Stimulated activated CD4-positive, alpha-beta T cell treated with anti-CD3 and anti-CD28 coated beads, Interleukin-2, amount 100 ng/mL, for 24 hours (primary cell): ENCODE measurements at places on chromosomes 3 and 15.

DNA sequence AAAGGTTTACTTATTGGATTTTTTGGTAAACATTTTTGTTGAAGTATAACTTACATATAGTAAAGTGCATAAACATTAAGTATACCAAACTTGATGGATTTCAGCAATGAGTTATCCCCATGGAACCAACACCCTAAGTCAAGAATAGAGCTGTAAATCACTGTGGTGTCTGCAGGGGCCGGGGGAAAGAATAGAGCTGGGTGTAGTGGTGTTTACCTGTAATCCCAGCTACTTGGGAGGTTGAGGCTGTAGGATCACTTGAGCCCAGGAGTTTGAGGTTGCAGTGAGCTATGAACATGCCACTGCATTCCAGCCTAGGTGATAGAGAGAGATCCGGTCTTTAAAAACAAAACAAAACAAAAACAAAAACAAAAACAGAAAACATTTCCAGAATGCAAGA is 13.3 kb upstream of the FEM1B start:
- DNase-seq, result no peak

DNA sequence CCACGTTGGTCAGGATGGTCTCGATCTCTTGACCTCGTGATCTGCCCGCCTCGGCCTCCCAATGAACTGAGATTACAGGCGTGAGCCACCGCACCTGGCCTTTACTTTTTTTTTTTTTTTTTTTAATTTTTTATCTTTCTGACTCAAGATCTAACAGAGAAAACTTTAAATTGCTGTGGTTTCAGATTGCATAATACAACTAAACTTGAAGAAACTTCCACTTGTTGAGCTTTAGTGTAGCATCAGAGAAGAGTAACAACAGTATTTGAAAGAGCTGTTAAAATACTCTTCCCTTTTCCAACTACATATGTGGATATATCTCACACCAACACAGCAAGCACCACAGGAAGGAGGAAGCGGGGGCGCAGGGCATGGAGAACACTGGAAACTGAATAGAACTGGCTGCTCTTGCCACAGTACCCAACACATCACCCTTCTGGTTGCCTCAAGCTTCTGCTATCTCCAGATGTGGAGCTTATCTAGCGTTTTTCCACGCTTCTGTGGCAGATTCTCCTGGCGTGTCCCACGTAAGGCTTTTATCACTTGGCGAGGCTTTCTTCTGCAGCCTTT is 45.4 kb downstream of the MAP6D1 start:
- DNase-seq, result no peak

DNA sequence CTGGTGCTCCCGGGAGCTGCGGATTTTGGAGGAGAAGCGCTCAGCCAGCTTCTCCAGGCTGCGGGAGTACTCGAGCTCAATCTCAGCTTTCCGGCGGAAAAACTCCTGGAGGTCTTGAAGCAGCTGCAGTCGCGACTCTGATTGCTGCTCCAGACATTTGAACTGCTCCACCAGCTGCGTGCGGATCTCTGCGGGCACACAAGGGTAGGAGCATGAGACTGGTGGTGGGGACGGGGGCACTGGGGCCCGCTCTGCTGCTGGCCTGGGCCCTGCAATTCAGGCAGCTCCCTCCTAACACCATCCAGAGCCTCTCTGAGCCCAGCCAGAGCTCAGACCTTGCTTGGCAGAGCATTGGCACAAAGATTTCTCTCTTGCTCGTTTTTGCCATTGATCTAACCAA is 124.7 kb downstream of the SRGAP3 start:
- DNase-seq, result no peak

DNA sequence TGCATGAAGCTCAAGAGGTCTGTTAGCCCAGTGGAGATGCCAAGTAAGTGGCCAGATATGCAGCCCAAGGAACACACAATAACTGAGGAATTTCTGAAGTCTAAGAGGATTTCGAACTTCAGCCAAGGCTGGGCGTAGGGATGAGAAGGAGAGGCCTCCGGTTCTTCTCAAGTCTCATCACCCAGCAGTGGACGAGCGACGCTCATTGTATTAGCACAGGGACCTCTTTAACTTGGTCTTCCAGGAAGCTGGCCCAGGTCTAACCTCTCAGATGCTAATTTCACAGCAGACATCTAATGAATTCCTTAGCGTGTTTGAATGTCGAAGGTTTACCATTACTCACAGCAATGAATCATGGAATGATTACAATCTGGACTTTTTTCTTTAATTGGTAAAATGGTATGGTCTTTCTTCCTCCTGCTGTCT is 85.0 kb downstream of the HES1 start:
- no peak for DNase-seq

DNA sequence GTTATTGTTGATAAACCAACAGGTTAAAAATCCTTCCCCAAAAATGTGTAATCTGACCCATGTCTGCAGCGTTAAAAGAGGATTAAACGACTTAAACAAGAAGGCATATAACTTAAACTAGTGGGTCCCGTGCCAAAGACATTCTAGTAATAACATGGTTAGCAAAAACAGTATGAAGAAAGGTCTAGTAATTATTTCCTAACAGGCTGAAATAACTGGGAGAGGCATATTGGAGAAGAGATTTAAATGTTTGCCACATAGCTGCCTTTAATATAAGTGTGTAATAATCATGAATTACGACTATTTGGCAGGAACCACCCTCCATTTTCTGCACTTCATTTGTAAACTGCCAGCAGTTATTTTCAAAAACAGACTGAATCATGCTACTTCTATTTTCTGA is 67.7 kb upstream of the CSPG5 start:
- DNase-seq, result no peak

GRCh38 chr3:56737006-56737405 is 53.9 kb upstream of the TASOR start:
- DNase-seq, result no peak

- DNase-seq, result no peak
Observed at GRCh38 chr3:35677797-35678196, 38.5 kb downstream of the ARPP21 start.

GRCh38 chr3:99774467-99774866 is 43.2 kb upstream of the CMSS1 start:
- no peak for DNase-seq

- DNase-seq, result no peak
Observed at GRCh38 chr3:46576-46975, 150.0 kb upstream of the CHL1 start.

DNA sequence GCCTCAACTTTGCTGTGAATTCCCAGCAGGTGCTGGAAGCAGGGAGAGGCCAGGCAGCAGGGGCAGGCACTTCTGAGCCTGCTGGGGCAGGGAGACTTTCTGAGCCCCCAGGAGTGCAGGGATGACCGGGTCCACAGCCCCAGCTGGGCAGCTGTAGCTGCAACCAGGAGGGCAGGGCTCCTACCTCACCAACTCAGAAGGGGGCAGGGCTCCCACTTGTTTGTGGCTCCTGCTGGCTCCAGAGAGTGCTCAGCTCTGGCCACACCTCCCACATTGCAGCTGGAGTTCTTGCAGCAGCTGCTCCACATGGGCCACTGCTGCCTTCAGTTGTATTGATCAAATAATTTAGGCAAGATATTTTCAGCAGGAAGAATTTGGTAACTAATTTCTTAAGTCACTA is 812.3 kb downstream of the NSUN3 start:
- DNase-seq, result no peak

GRCh38 chr3:5732081-5732480 is 544.6 kb downstream of the EDEM1 start:
- no peak for DNase-seq

- no peak for DNase-seq
Observed at GRCh38 chr3:188571531-188572095, 417.7 kb downstream of the LPP start.

DNA sequence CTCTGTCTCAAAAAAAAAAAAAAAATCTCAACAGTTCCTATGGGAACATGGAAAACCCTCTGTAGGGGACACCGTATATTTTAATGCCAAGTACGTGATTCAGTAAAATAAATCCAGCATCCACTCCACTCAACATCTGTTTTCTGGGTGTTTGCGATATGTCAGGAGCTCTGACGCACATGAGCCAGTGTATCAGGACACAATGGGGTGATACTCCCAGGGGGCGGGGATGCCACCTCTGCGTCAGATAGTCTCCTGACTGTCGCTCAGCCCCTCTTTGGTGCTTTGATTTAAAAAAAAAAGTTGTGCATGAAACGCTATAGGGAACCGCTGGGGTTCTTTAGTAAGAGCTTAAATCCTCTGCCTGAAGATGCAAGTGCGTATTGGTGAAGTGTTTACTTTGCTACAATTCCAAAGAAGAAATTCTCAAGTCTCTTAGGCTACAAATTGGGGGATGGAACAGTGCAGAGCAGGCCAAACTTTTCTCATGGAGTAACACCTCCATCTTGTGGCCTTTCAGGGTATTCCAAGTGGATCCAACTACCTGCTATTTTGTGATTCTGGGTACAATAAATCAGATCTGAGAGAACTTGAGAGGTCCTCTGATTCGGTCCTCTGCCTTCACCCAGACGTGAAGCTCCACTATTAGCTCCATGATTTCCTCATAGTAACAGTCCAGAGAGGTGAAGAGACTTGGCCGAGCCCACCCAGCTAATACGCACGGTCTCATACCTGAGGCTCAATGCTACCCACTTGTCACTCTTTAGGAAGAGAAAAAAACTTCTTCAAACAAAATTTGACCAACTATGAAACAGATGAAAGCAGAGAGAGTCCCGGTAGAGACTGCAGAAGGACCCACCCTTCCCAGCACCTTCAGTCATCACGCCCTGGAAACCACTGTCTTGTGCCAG is 9.3 kb upstream of the NR2E3 start:
- no peak for DNase-seq

- no peak for DNase-seq
Observed at GRCh38 chr15:44381236-44381635, 46.2 kb upstream of the CTDSPL2 start.

- no peak for DNase-seq
Observed at GRCh38 chr15:67340630-67341029, 86.0 kb downstream of the IQCH start.

GRCh38 chr3:114405202-114405990 is 111.6 kb downstream of the TIGIT start:
- no peak for DNase-seq

GRCh38 chr3:128416578-128417211 is 50.0 kb downstream of the DNAJB8 start:
- DNase-seq, result no peak

- no peak for DNase-seq
Observed at GRCh38 chr15:34012461-34013028, 26.5 kb downstream of the AVEN start.

GRCh38 chr3:38585791-38586420 is 63.6 kb downstream of the SCN5A start:
- peak; percentile 6 for DNase-seq

- no peak for DNase-seq
Observed at GRCh38 chr3:27675287-27675686, 46.8 kb downstream of the EOMES start.

GRCh38 chr15:100879464-100880138 is at the start of gene ALDH1A3:
TSS of gene ALDH1A3 (plus strand) at chr15:100879831. CDS start at chr15:100879908, 77 bp downstream.
- DNase-seq, result peak; percentile 42

DNA sequence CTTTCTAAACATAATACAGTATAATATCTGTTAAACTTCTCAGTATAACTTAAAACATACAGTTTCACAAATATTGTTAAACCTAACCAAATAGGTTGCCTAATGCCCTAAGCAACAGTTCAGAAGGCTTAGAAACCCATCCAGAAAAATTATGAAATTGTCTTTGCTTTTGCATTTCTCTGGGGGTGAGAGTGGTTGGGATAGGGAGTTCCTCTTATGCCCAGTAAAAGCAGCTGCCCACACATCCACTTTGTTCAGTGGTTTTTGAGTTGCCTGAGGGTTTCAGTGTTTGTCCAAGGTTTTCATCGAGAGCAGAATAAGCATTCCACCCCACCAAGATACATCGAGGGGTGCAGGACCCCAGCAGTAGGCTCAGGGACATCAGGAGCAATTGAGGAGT is 179.4 kb downstream of the CDIN1 start:
- no peak for DNase-seq

DNA sequence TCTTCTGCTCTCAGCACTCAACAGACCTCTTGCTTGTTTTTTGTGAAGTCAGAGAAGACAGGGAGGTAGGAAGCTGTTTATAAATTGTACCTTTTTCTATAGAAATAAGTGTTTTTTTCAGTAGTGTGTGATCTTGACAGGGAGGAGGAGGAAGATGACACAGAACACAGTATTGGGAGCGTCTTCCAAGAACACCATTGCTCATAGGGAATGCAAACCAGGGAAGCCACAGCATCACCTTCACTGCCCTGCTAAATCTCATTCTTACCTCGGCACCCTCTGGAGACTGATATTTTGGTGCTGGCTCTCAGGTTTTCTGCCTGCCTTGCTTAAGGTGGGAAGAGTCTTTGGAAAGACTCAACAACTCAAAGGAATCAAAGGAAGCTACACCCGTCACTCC is 169.4 kb downstream of the LRTM1 start:
- no peak for DNase-seq

DNA sequence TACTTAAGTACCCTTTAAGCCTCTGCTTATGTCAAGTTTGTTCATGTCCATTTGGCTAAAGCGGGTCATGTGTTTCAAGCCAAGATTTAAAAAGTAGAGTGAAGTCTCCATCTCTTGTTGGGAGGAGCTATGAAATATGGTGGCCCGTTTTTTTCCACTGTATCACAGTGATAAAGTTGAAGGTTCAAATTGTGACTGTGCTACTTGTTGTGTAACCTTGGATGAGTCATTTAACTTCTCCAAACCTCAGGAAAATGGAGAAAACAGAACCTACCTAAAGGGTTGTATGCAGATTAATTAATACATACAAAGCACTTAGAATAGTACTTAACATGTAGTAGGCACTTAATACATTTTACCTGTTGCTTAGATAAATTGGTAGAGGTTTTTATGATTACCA is 43.4 kb downstream of the SNAPC5 start:
- no peak for DNase-seq

- no peak for DNase-seq
Observed at GRCh38 chr3:55327131-55327920, 159.8 kb downstream of the WNT5A start.

GRCh38 chr3:124084022-124084881 is 92.3 kb upstream of the ROPN1 start:
- DNase-seq, result no peak

DNA sequence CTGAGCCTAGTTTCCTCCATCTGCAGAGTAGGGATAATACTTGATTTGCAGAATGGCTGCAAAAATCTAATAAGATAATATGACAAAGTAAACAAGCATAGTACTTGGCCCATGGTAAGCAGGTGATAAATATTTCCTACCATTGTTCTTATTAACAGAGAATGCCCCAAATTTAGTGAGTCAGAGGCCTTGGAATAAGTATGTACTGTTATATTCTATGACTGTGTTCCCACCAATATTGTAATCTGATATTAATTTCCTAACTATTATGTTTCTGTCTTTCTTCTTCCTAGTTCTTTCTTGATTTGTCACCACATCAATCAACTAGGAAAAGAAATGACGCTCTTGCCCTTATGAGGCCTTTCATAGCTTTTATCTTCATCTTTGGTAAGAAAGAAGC is 178.4 kb upstream of the SLC2A2 start:
- DNase-seq, result no peak

- DNase-seq, result no peak
Observed at GRCh38 chr3:120894316-120895057, 13.5 kb upstream of the STXBP5L start.
